ENCODE measurements at places on chromosomes 11 and 22. TPM values are rescaled to one million over a fixed set of nuclear protein-coding genes. Genes with fewer than 3 reads are reported as not detected.

The POU2AF2 gene
- total RNA-seq = not detected

DNA sequence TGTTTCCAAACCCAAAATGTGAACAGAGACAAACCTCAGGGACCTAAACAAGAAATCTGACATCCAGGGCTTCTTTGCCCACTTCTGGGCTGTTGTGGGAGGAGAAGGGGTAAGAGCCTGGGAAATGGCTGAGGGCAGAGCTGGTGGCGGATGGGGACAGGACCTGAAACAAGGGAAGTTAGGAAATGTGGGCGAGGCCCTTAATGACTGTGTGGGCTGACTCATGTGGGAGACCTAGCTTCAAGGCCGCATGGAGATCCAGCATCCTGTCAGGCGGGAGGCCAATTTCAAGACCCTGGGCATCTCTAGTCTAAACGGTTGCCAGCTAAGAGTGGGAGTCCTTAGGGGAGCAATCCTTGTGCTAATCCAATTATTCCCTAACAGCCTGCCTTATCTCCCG is 2.1 kb upstream of the OAF start:
- H3K4me1 ChIP-seq = peaks cover 11% of the 10 kb centered on the region
- no peak overlapping the region for H3K4me3 ChIP-seq
- no peak for DNase-seq
- H3K27ac ChIP-seq = no peak overlapping the region
- H3K36me3 ChIP-seq = no peaks in the 10 kb centered on the region

DNA sequence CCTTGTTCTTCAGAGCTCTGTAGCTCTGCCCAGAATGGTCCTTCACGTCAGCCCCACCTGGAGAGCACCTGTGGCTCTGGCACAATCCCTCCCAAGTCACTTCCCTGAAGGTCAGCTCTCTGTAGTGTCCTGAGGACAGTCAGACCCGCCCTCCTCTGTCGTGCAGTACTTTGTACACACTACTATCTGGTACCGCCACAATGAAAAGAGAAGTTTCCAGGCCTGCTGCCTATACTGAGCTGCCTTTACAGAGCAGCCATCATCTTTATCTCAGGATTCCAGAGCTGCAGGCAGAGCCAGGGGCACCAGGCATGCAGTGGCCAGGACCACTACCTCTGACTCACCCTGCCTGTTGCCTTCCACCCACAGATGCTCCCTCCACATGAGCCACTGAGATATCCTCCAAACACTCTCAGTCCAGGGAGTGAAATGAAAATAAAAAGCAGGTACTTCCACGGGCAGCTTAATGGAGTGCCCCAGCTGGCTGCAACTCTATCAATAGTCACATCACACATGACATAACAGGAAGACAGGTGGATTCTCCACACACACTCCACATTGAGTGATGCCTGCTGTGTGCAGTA is 7.3 kb downstream of the PACSIN2 start:
- no peak overlapping the region for H3K4me3 ChIP-seq
- no peak overlapping the region for H3K27ac ChIP-seq
- DNase-seq = peak; percentile 26
- no peaks in the 10 kb centered on the region for H3K27me3 ChIP-seq
- H3K36me3 ChIP-seq = peaks cover 2% of the 10 kb centered on the region

DNA sequence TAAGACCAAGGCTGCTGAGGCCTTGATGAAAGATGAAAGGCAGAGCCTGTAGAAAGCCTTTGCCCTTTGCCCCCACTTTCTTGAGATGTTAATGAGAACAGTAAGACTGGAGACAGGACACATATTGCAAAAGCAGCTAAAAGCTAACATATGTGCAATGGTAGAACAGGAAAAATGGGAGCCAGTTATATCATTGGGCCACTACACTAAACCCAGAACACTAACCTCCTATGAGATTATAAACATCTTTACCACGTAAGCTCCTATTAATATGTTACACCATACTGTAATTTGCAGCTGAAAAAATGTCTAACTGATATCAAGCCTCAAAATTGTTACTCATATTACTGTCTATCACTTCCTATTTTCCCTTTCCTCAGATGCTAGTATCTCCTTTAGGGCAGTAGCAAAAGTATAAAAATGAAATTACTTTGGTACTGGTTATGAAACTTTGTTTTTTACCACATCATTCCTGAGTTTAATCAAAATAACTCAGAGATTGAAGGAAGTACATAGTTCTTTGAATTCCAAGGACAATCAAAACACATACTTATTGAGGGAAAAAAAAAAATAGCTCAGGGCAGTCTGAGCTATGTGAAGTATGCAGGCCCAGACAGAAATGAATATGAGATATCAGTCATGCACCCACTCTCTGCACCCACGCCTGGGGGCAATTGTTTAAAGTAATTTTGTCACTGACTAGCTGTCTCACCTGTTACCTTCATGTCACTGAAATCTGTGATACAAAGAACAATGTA is 9.1 kb downstream of the HPS5 start:
- DNase-seq = no peak
- no peak overlapping the region for H3K27ac ChIP-seq
- no peak overlapping the region for H3K4me3 ChIP-seq
- peaks cover 5% of the 10 kb centered on the region for H3K4me1 ChIP-seq
- H3K27me3 ChIP-seq = no peaks in the 10 kb centered on the region
- peaks cover 12% of the 10 kb centered on the region for H3K36me3 ChIP-seq

The DDTL gene
- total RNA-seq = not detected

DNA sequence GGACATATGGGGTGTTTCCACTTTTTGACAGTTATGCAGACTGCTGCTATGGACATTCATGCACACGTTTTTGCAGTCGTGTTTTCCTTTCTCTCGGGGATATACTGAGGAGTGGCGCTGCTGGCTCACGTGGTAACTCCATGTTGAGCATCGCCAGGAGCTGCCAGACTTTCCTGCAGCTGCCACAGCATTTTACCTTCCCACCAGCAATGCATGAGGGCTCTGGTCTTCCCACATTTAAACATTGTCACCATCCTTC is 95.4 kb downstream of the TBC1D22A start:
- H3K27me3 ChIP-seq = no peaks in the 10 kb centered on the region
- no peak overlapping the region for H3K27ac ChIP-seq
- H3K4me1 ChIP-seq = peaks cover 6% of the 10 kb centered on the region
- peaks cover 6% of the 10 kb centered on the region for H3K36me3 ChIP-seq

The BBOX1 gene
- total RNA-seq = not detected

DNA sequence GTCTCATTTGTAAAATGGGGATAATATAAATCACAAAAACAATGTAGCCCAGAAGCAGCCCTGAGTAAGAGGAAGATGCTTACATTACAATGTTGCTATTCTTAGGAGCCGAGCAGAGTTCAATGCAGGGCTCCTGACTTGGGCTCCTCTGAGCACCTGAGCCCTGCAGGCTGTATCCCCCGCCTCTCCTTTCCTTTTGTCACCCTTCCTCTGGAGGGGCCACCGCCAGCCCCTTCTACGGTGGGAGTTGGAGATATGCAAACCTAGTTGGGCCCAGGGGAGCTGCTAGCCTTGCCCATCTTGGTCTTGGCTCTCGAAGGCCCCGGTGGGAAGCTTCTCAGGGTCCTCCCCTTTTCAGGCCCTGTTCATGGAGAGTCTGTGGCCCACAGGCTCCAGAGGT is 8.4 kb upstream of the CSNK1E start:
- no peak overlapping the region for H3K27ac ChIP-seq
- no peak for DNase-seq
- no peaks in the 10 kb centered on the region for H3K36me3 ChIP-seq
- H3K4me1 ChIP-seq = no peaks in the 10 kb centered on the region
- no peaks in the 10 kb centered on the region for H3K27me3 ChIP-seq

The A4GALT gene
- total RNA-seq = 0.08 TPM

The ASCL2 gene
- total RNA-seq = 2.9 TPM

The KMT2A gene
- 58.9 TPM for total RNA-seq

GRCh38 chr22:35521358-35522224 is 19.0 kb upstream of the RASD2 start:
- DNase-seq = no peak
- H3K27me3 ChIP-seq = peaks cover 24% of the 10 kb centered on the region
- no peaks in the 10 kb centered on the region for H3K36me3 ChIP-seq
- no peaks in the 10 kb centered on the region for H3K4me1 ChIP-seq

Data from activated naive CD8-positive, alpha-beta T cell treated with anti-CD3 and anti-CD28 coated beads for 36 hours (primary cell).